ENCODE measurements at places on chromosomes 7 and 10.

DNA sequence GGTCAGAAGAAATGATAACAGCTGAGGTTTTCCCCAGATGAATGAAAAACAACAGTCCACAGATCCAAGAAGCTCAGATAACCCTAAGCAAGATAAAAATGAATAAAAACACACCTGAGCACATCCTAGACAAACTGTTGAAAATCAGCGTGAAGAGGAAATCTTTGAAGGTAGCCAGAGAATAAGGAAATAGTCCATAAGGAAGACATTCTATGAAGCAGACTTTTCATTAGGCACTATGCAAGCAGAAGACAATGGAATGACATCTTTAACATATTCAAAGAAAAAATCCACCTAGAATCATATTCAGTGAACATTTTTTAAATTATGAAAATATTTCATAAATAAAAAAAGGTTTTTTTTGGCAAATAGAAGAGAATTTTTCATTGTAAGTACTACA is 15.1 kb upstream of the IL15RA start:
- no peaks in the 10 kb centered on the region for H3K4me1 ChIP-seq
- H3K27ac ChIP-seq = no peak overlapping the region
- H3K36me3 ChIP-seq = no peaks in the 10 kb centered on the region
- no peak overlapping the region for H3K4me3 ChIP-seq
- no peak for DNase-seq
- peaks cover 10% of the 10 kb centered on the region for H3K27me3 ChIP-seq

DNA sequence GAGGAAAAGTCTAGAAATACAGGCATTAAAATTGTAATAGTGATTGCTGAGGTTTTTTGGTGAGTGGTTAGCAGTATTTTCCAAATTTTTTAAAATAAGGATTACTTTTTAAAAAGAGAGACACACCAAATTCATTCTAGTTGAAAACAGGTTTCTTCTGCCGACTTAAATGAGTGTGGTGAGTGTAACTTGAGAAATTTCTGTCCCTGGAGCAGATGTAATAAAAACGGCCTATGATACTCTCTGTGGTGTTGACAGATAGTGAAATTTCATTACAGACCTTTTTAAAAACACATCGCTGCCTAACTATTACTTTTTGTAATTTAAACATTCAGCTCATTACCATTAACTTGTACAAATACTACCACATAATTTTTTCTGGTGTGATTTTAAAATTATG is 90.1 kb downstream of the CYP51A1 start:
- H3K4me1 ChIP-seq = peaks cover 1% of the 10 kb centered on the region
- no peak overlapping the region for H3K27ac ChIP-seq

GRCh38 chr10:729213-729612 is 39.7 kb upstream of the DIP2C start:
- peaks cover 20% of the 10 kb centered on the region for H3K27me3 ChIP-seq
- peaks cover 5% of the 10 kb centered on the region for H3K4me1 ChIP-seq
- DNase-seq = no peak
- no peaks in the 10 kb centered on the region for H3K36me3 ChIP-seq

GRCh38 chr7:151867912-151868311 is 9.0 kb downstream of the PRKAG2 start:
- no peak for DNase-seq
- no peaks in the 10 kb centered on the region for H3K4me1 ChIP-seq
- no peaks in the 10 kb centered on the region for H3K36me3 ChIP-seq
- no peak overlapping the region for H3K27ac ChIP-seq

DNA sequence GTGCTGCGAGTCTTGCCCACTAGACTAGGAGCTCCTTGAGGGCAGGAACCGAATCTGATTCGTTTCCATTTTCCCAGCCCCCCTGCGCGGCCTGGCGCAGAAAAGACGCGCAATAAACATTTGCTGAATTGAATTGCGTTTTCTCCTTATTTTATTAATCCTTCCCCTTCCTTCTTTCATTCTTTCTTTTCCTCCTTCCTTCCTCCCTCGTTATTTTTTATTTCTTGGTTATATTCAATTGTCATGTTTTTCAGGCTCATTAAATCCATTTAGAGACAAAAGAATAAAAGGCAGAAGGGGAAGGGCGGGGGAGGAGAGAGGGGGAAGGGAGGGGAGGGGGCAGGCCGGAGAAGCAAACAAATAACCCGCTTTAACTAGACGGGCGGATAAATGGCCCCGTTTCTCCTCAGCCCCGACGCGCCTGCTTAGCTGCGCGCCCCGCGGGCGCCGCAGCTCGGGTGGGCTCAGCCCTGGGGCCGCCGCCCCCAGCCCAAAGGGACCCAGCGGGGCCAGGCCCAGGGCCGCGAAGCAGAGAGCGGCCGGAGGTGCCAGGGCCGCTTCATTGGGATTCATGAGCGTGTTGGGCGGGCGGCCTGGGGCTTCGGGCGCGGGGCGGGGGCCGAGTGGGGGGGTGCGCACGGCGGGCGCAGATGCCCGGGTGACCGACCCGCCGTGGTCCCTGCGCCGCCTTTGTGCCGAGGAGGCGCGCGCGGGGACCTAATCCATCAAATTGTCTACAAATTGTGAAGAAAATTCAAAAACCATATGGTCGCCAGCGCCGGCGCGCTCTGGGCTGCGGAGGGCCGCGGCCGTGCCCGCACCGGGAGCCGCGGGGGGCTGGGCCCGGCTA is 5.0 kb downstream of the LBX1 start:
- H3K27ac ChIP-seq = no peak overlapping the region
- DNase-seq = no peak
- H3K4me1 ChIP-seq = peaks cover 17% of the 10 kb centered on the region
- H3K27me3 ChIP-seq = peaks cover 90% of the 10 kb centered on the region

DNA sequence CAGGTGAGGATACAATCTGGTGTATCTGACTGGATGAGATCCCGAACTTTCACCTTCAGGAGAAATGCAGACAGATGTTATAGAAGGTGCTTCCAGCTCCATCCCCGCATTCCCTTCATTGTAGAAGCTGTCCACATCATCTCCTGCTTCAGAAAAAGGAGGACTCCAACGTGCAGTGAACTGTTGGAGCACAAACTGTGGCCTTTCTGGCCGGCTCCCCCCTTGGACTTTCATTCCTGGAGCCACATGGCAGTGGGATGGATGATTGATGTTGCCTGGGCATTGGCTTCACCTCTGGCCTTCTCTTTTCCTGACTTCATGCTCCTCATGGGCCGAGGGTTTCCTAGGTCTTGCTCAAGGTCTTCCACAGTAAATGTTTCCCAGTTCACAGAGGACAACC is 29.6 kb upstream of the ZNF273 start:
- H3K4me3 ChIP-seq = no peak overlapping the region
- H3K4me1 ChIP-seq = no peaks in the 10 kb centered on the region
- no peaks in the 10 kb centered on the region for H3K36me3 ChIP-seq
- H3K27me3 ChIP-seq = no peaks in the 10 kb centered on the region
- no peak for DNase-seq
- no peak overlapping the region for H3K27ac ChIP-seq

All from mesothelial cell of epicardium (in vitro differentiated cells).